Mammary epithelial cell (primary cell): ENCODE measurements at places on chromosomes 5 and 9. TPM values are rescaled to one million over a fixed set of nuclear protein-coding genes. Genes with fewer than 3 reads are reported as not detected.

The ZNF658 gene
- 2.2 TPM for polyA plus RNA-seq

DNA sequence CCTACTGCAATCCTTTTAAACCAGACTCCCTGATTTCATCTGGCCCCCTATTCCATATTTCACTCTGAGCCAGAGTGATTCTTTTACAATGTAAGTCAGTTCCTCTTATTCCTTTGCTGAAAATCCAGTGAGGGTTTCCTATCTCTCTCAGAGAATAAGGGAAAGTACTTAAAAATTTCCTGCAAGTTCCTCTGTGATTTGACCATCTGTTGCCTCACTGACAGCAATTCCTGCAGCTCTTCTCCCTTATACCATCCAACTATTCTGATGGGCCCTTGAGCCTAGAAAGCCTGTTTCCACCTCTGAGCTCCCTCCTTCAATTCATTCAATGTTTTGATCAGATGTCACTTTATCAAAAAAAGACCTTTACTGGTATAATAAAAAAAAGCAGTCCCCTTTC lies 317.1 kb upstream of the CCNH start:
- DNase-seq = no peak

DNA sequence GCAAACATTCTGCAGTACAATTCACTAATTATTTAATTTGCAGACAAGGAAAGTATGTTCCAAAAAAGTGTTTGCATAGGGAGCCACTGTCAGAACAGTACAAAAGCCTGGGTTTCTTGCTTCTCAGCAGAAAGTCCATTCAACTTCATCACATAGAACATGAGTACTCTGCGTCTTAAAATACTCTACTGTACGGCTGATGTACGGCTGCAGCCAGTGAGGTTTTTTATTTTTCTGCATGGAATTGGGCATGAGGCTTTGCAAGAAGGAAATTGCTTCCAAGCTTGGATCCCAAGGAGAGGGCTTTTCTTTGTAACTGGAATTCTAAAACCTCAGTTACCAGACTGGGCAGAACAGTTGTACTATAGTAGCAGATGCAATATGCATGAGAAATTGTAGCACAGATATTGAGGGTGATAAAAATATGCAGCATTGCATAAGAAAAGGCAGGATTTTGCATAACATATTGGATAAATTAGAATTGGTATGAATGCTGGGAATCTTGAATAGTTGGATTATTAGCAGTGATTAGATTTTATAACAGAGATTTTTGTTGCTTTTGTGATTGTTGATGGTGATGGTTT lies 178.1 kb upstream of the CDH9 start:
- no peak for DNase-seq

The COX7C gene
- polyA plus RNA-seq = 412 TPM

DNA sequence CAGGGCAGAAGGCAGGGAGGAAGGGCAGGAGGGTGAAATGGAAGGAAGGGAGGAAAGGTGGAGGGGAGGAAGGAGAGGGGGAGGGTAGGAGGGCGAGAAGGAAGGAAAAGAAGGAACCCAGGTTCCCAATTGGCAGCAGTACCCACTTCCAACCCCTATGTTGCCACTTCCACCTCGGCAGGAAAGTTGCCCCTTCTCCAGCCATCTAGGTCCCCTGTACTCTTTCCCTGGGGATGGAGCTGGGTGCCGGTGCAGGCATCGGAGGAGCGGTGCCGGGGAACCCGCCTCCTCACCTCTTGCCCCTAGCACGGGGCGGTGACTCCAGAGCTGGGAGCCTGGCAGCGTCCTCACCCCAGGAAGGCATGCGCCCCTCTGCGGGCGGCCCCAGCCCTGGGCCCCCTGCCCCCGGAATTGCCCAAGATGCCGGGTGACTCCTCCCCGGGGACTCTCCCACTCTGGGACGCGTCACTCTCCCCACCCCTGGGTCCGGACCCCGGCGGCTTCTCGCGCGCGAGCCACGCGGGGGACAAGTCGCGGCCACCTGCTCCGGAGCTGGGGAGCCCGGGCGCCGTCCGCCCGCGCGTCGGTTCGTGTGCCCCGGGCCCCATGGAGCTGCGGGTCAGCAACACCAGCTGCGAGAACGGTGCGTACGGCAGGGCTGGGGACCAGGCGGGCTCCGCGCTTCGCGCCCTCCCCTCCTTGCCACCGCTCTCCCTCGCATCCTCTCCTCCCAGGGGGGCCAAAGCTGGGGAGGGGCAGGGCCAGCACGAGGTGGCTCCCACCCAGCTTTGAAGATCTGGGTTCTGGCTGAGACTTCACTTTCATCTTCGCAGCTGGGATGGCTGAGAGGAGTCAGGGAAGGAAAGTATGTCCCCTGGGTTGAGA lies at the start of gene NIPAL4:
NIPAL4 (plus strand) TSS at position 499 of the 885 bp plus-strand sequence; CDS start at position 607, 108 bp downstream.
- peak; percentile 14 for DNase-seq

- no peak for DNase-seq
Measured at GRCh38 chr9:84500826-84501225, 160.3 kb upstream of the SLC28A3 start.

GRCh38 chr5:90071656-90072055 lies 337.9 kb downstream of the CETN3 start:
- no peak for DNase-seq

DNA sequence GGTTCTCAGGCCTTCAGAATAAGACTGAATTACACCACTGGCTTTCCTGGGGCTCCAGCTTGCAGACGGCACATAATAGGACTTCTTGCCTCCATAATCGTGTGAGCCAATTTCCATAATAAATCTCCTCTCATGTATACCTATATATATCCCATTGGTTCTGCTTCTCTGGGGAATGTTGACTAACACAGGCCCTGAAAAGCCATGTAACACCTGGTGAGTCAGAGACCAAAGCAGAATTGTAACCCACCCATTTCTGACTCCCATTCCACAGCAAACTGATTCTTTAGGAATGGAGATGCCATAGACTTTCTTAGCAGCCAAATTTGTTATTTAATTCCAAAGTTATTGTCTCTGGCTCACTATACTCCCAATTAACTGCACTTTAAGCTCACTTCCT lies 85.4 kb upstream of the AGXT2 start:
- DNase-seq = no peak

The PCDHB10 gene
- polyA plus RNA-seq = 0.34 TPM

The IFNA1 gene
- not detected for polyA plus RNA-seq

The FCN1 gene
- polyA plus RNA-seq = not detected
